T-helper 2 cell (primary cell): ENCODE measurements at places on chromosomes 1 and 21.

- no peak for DNase-seq
Measured at GRCh38 chr1:55478742-55479141, 263.6 kb upstream of the USP24 start.

DNA sequence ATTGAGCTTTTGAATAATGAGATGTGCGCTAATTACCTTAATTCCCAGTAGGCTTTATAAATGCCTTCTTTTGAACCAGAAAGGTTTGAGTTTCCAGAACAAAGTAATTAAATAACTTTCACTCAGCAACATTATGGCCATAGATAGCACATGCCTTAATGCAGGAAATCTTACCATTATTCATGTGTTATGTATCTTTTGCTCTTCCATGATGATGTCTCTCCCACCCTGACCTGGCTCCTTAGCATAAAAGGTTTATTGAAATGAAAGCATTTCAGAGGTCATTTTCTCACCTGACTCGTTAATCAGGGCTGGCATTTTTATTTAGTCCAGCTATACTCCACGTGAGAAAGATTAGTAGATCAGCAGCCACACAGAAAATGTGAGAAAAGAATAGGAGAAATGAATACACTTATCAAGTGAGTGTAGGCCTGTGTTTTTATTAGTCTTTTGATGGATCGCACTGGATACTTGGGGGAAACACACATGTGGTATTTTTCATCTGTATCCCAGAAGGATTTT is 180.2 kb downstream of the ATP6V1G3 start:
- no peak for DNase-seq

- DNase-seq, result no peak
Measured at GRCh38 chr1:96973605-96974004, 252.0 kb downstream of the PTBP2 start.

GRCh38 chr21:34671891-34672290 is 3.1 kb downstream of the CLIC6 start:
- no peak for DNase-seq

DNA sequence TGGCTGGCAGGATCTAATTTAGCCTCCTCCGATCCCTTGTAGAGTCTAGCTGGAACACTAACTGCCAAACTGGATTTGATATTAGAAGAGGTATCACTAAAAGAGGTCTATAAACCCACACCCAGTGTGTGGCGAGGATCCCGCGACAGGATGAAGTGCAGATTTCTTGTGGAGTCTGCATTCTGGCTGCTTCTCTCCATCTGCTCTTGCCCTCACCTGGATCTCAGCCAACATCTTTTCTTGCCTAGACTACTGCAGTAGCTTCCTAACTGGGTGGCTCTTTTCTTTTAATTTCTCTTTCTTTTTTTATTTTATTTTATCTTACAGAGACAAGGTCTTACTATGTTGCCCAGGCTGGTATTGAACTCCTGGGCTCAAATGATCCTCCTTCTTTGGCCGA is 48.9 kb upstream of the CAPZB start:
- DNase-seq, result no peak
